ENCODE measurements at places on chromosomes 3 and 15. TPM values are rescaled to one million over a fixed set of nuclear protein-coding genes. Genes with fewer than 3 reads are reported as not detected.

GRCh38 chr3:24518990-24519367, 24.3 kb upstream of the THRB start:
- DNase-seq: no peak

The AHSG gene
- total RNA-seq: 0.15 TPM

DNA sequence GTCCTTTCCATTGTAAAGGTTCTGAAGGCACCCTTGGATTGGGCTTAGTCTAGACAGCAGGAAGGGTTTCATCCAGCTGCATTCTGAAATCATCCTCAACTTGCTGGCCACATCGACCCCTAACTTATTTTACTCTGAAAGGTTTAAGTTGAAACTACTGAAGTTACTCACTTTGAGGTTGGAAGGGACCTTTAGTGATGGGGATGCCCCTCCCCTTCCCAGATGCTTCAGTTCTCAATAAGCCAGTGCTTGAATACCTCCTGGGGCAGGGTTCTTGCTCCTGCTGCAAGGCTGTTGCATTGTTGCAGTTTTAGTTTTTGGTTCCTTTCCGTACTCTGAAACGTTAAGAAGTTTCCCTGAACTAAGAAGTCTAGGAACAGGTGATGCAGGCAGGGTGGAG, 26.4 kb downstream of the FGD5 start:
- DNase-seq: no peak

The SMAD6 gene
- 51.5 TPM for total RNA-seq

GRCh38 chr3:95154766-95155165, 1091.9 kb downstream of the NSUN3 start:
- DNase-seq: no peak

The GOLGA6L7 gene
- not detected for total RNA-seq

Data from left cardiac atrium (tissue), 4 donors.